NCI-H1417 treated with DMSO at 0.1 percent for 48 hours (cell line): ENCODE measurements at places on chromosomes 6 and 20.

DNA sequence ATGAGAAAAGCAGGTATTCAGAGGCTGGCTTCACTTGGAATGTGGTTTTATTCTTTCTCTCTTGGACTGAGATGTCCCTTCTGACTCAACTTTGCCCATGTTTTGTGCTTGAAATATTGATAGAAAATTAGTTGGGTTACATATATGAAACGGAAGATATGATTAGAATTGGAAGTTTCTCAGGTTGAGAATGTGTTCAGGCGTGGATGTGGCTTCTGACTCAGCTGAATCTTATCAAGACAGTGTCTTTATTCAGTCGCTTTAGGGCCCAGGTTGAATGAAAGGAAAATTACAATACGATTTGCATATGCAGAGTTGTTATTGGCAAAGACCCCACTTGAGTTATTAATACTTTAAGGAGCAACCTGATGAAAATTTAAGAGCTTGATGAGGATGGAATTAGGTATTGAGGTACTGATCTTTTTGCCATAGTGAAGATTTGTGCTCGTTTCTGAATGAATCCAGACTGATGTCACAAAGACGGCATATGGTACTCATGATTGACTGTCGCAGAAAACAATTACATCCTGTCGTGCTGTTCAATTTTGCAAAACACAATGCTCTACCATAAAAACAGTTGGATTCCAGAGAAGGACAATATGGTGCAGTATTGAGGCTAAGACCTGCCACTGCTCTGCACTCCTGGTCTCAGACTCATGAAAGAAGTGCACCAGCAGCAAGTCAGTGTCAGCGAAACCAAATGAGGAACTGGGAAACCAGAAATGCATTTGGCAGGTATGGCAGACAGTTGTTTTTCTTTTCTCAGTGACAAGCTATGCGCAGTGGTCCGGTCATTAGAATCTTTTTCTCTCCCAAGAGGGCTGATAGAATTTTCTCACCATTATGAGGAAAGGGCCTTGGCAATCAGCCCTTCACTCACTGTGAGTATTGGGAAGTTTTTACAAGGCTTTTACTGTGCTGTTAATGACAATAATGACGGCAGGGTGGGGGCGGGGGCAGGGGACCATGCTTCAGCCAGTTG is 158.3 kb downstream of the DOK5 start:
- DNase-seq: no peak

GRCh38 chr6:168303982-168304751 is 15.4 kb downstream of the DACT2 start:
- no peak for DNase-seq

DNA sequence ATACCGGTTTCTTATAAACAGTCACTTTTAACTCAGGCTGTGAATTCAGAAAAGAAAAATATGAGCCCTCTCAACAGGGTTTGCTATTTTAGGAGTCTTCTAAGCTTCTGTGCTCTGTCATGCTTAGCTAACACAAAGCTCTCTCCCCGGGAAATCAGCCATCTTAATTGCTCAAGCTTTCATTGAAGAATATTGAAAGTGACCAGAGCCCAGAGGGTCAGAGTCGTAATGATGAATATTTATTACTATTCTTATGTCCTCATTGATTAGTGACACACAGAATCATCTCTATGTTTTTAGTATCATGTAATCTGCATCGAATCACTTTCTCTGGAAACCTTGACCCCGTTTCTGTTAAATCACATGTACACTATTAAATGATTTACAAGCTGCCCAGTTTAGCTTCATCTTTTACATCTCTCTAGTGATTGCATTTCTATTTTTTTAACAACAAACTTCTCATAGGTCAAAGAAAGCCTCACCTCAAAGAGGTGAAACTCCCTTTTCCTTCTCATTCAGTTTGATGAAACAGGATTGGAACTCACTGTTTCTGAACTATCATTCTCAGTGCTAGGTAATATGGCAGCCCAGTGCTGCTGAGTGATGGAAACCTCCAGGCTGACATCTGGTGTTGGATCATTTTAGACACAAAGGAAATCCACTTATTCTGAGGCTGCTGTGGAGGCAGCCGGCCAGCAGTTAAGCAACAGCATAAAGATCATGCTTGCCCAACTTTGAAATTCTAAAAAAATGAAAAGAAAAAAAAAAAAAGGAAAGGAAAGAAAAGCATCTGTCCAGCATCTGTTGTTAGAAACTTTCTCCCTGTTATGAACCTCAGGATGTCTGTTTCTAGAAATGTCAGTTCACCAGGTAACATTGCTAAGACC is 96.3 kb downstream of the RFPL4B start:
- DNase-seq: no peak

GRCh38 chr20:10761786-10762185 is 88.0 kb upstream of the JAG1 start:
- DNase-seq: no peak

DNA sequence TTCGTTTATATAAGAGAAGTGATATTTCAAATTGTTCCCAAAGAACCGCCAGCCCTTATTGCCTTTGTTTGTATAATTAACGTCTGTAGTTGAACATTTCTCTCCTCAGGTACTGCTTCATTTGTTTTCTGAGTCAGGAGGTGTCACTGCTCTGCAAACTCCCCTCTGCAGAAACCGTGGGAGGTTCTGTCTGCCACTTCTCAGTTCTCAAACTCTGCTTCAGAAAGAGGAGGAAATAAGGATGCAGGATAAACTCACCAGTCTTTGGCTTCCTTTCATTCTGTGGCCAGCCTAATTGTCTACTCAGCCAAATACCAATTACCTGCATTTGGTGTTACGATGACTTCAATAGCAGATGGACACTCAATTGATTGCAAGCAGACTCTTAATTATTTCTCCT is 149.8 kb downstream of the PAK5 start:
- no peak for DNase-seq

DNA sequence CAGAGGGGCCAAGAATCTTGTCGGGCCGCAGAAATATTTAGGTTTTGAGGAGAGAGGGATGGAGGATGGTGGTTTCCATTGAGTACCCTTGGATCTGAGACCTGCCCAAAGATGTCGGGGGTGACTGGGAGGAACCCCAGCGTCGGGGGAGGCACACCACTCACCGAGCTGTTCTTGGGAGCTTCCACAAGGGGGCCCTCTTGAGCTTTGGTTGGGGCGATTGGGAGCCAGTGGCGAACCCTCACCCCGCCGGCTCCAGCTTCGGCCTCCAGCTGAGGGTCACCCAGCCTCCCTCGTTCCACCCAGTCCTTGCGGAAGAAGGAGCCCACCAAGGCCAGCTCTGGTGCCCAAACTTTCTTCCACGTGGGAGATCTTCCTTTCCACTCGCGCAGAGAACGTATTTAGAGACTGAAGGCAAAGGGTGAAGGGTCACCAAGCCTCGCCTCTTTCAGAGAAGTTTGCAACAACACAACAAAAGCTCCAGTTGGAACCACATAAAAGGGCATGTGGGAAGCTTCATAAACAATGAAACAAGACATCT is 33.6 kb downstream of the APCDD1L start:
- no peak for DNase-seq

GRCh38 chr20:51457533-51457932 is 85.0 kb downstream of the NFATC2 start:
- no peak for DNase-seq

DNA sequence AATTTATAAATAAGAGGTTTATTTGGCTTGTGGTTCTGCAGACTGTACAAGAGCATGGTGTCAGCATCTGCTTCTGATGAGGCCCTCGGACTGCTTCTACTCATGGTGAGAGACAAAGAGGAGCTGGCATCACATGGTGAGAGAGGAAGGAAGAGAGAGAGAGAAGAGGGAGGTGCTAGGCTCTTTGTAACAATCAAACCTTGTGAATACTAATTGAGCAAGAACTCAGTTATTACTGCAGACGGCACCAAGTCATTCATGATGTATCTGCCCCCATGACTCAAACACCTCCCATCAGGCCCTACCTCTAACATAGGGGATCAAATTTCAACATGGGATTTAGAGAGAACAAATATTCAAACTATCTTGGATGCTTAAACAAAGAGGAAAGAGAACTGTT is 6.3 kb upstream of the SIRPG start:
- no peak for DNase-seq

- no peak for DNase-seq
Observed at GRCh38 chr6:128346569-128346968, 173.8 kb downstream of the PTPRK start.

DNA sequence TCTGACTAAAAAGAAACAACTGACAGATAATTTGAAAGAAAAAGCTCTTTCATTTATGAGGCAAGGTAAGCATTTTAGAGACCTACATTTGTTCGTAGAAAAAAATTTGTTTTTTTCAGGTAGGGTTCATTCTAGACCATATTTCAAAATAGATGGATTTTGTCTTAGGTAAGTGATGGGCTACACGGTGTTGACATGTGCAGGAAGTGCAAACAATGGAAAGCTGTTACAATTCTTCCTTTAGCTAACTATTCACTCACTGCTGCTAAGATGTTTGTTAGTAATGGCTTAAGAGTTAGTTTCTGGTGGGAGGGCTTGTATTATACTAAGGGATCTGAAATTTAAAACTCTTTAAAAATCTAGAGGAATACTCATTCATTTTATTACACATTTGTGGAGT is 96.7 kb downstream of the CD109 start:
- no peak for DNase-seq

GRCh38 chr20:15449061-15449460 is 1111.6 kb upstream of the FLRT3 start:
- no peak for DNase-seq

GRCh38 chr6:52389626-52390360 is 27.8 kb downstream of the PAQR8 start:
- no peak for DNase-seq

- DNase-seq: no peak
Observed at GRCh38 chr6:62039605-62040004, 246.4 kb downstream of the KHDRBS2 start.

DNA sequence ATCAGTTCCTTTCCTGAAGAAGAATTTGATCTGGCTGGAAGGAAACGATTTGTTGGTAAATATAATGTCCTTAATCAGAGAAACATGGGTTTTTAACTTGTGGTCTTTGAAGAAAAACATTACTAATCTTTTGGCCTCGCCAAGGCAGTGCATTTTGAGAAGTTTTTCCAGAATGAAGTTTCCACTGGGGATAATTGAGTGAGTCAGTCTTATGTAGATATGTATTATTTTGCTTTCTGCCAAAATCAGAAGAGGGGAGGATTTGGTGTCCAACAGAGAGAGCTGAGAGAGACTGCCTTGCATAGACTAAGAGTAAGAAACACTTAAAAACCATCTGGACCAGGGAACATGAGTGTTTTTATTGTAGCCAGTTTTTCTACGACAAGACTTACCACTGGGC is 79.9 kb downstream of the FNDC1 start:
- no peak for DNase-seq

GRCh38 chr6:160104821-160105517 is 16.6 kb upstream of the SLC22A1 start:
- DNase-seq: no peak

DNA sequence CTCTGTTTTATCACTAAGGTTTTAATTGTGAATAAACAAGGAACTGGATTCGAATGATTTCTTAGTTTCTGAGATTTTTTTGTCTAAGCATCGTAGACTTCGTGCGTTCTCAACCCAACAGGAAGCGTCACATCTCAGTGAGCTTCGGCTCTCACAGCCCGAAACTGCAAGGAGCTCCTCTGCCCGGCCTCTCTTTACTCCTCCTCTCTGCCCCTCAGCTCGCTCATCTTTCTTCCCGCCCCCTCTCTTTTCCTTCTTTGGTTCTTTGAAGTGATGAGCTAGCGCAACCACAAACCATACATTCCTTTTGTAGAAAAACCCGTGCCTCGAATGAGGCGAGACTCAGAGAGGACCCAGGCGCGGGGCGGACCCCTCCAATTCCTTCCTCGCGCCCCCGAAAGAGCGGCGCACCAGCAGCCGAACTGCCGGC is 480 bp upstream of the NT5E start:
- no peak for DNase-seq

DNA sequence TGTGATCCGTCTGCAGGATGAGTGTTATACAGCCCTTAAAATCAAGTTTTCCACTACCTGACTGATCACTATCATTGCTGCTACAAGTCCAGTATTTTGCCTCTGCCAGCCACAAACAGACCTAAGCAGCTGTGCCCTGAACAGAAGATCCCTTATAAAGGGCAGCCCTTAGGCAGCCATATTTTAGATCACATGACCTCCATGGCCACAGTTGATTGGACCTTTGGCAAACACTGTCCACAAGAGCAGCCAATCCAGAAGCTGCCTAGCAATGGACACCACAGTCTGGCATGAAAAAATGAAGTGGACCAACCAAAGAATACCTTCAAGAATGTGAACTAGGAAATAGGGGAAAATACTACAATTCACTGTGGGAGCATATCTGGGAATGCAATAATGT is 50.8 kb downstream of the MC3R start:
- DNase-seq: no peak

DNA sequence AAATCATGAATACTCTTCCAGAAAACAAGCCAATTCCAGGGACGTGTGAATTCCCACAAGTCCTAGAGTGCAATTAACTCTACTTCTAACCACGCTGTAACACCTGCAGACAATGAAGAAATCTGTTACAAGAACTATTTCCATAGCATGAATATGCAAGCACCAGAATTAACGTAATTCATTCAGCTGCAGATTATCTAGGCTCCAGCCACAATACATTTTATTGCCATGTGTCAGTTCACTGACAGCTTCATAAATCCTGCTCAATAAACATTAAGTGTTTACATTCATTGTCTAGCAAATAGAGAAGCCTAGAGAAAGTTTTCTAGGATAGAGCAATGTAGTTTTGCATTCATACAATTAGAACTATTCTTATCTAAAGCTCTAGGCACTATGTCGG is 1348.5 kb downstream of the GRIK2 start:
- no peak for DNase-seq

DNA sequence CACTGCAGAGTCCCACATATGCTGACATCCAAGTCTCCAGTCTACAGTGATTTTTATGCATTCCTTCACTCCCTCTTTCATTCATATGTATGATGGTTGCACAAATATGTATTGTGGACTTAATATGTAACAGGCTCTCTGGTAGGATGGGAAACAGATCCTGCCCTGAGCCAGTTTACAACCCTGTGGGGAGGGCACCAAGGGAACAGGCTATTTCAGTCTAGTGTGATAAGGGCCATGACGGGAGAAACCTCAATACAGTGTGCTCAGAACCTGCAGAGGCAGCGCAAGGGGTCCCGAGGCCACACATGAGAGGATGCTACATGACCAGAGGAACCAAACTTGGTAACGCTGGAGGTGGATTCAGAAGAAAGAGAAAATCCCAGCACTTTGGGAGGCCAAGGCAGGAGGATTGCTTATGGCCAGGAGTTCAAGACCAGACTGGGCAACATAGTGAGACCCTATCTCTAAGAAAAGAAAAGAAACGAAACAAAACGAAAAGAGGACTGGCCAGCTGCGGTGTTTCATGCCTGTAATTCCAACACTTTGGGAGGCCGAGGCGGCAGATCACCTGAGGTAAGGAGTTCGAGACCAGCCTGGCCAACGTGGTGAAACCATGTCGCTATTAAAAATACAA is 249.8 kb upstream of the JARID2 start:
- no peak for DNase-seq

- no peak for DNase-seq
Observed at GRCh38 chr6:4940416-4940815, 63.4 kb downstream of the RPP40 start.

DNA sequence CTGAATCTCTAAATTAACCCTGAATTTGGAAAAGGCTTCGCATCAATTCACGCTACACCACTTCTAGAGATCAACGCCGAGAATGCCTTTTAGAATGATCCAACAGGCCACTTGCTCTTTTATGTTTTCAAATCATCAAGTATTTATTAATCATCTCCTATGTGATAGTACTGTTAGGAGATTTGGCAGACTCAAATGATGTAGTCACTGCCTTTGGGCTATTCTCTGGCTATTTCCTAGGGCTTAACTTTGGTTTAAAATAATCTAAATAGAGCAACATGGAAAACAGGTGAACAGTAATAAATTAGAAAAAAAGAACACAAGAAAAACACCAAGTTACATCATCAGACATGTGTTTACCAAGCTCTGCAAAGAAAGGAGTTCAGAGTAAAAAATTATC is 140.3 kb downstream of the TENT5A start:
- no peak for DNase-seq
